ENCODE measurements at places on chromosomes 7 and 10.

DNA sequence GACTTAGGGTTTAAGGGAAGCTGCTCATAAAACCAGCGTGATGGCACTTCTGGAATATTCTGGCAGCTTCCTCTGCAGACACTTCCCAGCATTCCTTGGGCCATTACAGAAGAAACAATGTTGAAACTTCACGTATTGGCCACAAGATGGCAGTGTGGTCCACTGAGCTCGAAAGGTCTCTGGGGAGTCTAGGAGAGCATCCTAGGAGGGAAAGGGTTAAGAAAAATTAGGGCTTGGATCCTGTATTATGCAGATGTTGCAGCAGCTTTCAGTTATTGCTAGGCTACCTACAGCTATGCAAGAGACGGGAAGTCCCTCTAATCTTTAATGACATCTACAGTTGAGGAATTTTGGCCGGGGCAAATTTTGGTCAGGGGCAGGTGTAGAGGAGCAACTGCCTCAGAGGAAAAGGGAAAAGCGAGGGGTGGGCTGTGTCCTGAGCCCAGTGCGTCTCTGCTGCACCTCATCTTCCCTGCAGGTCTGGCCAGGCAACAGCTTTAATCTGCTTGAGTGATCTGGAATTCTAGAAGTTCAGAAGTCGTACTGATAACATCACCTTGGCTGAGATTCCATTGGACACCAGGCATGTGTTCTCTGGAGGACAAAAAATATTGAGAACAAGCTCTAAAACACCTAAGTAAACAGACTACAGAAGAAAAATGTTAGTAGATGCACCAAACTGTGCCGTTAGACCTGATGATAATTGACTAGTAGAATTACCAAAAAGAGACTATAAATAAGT lies 220.8 kb upstream of the PRSS58 start:
- peak; percentile 76 for DNase-seq

GRCh38 chr7:2832461-2832860 lies 11.6 kb downstream of the GNA12 start:
- no peak for DNase-seq

DNA sequence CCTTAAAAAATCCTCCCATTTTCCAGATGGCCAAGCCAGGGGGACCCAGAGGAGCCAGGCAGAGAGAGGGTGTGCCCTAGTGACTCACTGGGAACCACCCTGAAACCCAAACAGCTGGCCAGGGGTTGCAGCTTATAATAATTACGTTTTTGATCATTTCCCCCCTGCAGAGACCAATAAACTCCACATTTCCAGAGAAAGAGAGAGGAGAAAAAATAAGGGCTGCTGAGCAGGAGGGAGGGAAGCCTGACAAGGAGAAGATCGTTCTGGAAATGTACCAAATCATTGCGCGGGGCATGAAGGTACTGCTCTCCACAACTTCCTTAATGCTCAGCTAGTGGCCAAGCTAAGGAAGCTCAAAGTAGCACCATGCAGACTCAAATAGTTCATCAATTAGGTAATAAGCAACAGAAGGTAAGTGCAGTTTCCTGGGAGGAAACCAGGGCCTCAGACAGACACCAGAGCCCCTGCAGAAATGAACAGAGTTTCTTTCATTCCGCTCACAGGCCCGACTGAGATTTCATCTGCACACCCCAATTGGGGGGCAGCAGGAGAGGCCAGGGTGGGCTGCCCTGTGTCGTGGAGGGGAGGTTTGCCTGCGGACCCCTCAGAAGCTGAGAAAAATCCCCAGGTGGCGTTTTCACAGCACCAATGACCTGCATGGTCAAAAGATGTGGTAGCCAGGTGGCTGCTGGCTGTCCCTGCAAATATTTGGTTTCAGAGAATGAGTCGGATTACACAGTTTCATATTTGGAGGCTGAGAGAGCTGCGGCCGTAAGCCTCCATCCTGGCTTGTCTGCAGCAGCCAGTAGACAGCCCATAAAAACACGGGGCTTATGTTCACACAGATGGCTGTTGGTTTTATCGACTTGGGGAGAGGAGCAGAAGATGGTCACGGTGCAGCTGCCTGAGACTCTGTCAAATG lies 153.2 kb upstream of the LYZL2 start:
- DNase-seq, result peak; percentile 40

GRCh38 chr10:78278058-78278404 lies 244.4 kb downstream of the RPS24 start:
- no peak for DNase-seq

DNA sequence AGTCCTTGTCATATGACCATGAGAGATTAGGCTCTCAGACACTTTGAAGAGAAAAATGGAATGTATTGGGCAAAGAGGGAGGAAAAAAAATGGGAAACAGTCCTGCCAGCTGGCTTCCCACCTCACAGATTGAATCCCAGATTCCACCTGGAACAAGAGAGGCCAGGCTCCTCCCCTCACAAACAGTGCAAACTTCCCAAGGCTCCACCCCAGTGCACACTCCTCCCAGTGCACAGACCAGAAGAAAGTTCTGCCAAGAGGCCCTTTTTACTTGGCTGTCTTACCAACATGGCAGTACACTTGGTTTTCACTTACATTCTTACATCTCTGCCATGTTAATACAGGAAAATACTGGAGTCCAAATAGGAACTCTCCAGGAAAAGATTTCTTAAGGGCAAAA lies 202.3 kb downstream of the AHR start:
- DNase-seq, result no peak

GRCh38 chr10:50310560-50311174 lies 59.4 kb upstream of the ASAH2 start:
- DNase-seq, result peak; percentile 19

GRCh38 chr7:13097499-13097898 lies 410.1 kb downstream of the ARL4A start:
- DNase-seq, result no peak

DNA sequence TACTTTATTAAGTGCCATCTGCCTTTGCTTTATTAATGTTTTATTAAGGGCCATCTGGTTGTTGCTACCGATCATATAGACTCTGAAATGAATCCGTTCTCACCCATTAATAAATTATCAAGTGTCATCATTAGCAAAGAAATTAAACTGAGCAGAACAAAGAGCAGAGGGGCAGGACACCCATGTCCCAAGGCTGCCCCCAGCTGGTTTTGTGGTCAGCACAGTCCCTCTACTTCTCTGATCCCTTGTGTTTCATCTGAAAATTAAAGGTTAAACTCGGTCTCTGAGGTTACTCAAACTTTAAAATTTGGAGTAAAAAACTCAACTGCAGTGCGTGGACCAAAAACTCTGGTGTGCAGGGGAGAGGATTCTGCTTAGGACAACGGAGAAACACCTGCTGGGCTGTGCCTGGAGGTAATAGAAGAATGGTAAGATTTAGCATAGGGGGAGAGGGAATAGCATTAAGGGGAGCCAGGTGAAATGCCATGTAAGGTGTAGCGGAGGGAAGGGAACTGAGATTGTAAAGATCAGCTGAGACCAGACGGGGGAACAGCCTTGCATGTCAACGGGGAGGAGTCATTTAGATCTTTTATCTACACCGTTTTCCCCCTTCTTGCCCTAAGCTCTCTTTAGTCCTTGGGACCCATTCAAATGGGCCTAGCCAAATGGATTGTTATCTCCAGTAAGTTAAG lies 10.8 kb upstream of the GSDME start:
- DNase-seq, result peak; percentile 37

DNA sequence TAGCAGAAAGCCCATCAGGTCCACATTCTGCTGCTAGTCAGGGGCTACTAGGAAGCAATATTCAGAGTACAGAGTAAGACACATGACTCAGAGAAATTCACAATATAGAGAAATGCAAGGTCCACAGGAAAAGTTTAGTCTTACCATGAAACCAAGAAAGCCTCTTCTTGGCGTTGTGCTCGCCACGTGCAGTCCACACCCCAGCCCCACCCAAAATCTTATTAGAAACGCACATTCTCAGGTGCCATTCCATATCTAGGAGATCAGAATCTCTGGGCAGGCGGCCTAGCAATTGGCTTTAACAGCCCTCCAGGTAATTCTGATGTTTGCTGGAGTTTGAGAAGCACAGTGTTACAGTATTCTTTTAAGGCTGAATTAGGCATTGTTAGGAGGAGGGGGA lies 15.8 kb upstream of the SAR1A start:
- no peak for DNase-seq

DNA sequence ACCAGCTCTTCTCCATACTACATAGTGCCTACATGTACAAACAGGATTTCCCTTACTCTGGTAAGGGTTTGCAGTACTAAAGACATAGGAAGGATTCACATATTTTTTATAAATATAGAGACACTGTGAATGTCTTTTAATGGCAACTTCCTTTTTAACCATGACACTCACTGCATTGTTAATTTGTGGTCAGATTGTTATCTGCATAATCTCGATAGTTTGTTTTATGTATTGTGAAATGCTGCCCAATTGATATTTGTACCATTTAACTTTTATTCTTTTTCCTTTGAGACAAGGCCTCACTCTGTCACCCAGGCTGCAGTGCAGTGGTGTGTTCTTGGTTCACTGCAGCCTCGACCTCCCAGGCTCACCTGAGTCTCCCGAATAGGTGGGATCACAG lies 39.7 kb downstream of the SP8 start:
- DNase-seq, result no peak

DNA sequence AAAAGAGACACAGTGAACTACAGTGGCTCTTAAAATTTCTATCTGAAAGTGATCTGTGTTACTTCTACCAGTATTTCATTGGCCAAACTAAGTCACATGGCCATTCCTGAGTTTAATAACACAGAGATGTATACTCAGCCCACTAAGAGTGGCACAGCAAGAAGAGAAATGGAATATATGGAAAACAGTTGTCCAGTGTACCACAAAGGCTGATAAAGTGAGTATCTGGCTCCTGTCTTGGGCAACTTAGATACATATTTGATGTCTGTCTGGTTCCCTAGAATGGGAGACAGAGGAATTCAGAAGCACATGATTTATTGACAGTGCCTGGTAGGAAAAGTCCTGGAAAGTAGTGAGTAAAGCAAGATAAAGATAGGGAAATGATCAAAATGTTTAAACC lies 10.1 kb upstream of the PON1 start:
- DNase-seq, result no peak

Measured in dermis blood vessel endothelial cell (primary cell).